NAMALWA (cell line): ENCODE measurements at places on chromosomes 2 and 18.

DNA sequence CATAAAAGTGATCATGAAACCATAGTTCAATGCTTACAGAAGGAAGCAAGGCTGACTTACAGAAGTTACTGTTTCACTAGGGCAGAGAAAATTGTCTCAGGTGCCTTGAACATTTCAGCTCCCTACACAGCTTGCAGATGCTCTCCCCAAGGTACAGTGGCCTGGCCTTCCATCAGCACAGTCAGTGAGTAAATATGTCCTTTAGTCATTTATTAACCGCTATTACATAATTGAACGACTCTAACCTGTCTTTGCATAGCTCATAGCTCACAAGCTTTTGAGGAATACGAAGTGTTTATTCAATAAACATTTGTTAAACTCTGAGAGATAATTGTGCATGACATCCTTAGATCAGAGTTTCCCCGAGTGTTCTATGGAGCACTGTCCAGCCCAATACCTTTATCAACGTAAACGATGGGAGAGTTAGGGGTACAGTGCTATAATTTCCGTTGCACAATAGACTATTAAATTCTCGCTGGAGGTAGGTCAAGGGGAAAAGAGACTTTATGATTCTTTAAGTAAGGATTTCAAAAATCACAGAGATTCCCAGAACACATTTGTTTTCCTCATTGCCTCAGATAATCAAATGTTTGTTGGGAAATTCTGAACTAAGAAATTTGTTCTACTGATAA, 677.8 kb downstream of the TSN start:
- no peak for DNase-seq

DNA sequence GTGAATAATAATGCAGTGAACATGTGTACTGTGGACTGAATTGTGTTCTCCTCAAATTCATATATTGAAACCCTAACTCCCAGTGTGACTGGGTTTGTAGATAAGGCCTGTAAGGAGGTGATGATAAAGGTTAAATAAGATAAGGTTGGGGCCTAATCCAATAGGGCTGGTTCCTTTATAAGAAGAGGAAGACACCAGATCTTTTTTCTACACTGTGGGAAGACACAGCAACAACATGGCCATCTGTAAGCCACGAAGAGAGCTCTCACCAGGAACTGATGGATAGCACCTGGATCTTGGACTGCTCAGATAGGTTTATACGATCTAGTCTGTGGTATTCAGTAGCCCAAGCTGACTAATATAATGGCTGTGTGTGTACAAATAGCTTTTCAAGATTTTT, 66.8 kb downstream of the BMPR2 start:
- no peak for DNase-seq

GRCh38 chr2:25098670-25099486, 57.0 kb downstream of the EFR3B start:
- DNase-seq = no peak

DNA sequence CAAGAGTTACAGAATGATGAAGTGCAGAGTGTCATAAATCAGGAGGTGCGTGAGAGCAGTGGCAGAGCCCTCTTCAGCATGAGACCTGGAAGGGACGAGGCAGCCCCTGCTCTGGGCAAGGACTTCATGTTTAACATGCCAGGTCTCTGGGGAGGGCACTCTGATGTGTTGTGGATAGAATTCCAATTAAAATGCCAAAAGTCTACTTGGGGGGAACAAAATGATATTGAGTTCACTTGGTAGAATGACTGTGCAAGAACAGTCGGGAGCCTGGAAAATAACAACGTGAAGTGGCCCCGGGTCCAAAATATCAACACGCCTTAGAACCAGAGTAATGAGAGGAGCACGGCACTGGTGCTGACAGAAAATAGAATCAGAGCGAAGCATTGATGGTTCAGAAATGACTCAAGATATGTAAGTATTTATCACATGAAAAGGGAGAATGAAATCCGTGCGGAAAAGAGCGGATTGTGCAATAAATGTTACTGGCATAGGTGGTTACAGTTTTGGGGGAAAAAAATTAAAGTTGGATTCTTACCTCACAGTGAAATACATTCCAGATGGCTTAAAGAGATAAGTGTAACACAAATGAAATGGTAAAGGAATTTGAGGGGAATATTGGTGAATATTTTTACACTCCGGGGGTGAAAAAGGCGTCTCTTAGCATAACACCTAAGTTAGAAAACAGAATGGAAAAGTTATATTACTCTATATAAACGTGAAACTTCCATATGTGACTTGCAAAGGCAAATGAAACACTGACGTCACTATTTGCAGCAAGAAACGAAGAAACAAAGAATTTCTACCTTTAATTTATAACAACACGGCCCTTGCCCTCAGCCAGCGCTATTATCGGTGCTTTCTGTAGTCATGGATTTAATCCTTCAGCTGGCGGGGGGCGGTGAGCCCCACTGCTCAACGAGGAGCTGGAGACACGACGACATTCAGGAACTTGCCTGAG, 159.4 kb upstream of the TWIST2 start:
- no peak for DNase-seq

DNA sequence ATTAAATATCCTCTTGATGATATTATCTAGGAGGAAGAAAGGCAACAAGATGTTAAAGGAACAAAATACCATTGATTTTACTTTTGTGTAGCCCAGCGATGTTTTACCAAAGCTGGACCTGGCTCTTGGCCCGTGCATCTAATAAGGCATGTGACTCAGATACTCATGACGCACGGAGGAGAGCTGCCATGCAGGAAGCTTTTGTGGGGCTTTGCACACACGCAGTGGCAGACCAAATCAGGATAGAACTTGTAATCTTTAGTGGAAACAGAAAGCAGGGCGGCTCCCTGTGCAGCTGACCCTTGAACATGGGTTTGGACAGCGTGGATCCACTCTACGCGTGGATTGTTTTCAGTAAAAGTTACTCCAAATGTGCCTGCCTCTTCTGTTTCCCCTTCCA, 190.0 kb downstream of the NAPG start:
- no peak for DNase-seq

DNA sequence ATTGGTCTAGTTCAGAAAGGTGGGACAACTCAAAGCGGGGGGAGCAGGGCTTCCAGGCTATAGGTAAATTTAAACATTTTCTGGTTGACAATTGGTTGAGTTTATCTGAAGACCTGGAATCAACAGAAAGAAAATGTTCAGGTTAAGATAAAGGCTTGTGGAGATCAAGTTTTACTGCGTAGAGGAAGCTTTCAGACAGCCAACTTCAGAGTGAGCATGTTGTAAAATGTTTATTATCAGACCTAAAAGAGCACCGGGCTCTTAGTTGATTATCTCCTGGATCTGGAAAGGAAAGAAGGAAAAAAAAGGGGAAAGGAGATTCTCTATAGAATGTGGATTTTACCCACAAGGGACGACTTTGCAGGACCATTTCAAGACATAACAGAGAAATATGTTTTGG, 227.0 kb upstream of the SH3BP4 start:
- DNase-seq = no peak

DNA sequence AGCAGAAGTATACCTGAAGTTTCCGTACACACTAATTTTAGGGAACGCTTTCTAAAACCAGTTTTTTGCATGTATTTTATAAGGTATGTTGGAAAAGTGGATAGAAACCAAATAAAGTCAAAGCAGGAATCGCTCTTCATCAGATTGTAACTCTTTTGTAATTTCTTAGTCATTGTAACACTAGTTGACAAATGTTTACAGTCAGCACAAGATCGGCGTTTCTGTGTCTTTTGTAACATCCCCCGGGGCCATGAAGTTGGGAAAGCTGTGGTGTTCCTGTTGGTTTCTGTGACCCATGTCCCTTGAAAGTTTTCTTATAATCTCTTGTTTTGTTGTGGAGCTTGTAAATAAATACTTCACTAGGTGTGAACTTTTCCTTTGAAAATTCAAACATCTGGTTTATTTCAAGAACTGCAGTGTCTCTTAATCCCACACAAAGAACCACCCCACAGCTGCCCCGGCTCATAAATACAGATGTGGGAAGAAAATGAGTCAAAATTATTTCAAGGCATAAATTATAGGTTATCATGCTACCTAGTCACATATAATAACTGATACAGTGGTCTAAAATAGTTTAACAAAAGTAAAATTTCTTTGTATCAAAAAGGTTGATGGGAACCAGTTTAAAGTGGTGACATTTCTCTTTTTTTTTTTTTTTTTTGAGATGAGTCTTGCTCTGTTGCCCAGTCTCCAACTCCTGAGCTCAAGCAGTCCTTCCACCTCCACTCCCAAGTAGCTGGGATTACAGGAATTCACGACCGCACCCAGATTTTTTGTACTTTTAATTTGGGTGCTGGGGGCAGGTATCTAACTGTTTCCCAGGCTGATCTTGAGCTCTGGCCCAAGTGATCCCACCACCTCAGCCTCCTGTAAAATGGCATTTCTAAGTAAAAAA, 751 bp upstream of the NMI start:
- DNase-seq = no peak

GRCh38 chr2:238122287-238123217, 15.9 kb upstream of the KLHL30 start:
- no peak for DNase-seq

- DNase-seq = peak; percentile 43
Observed at GRCh38 chr2:27627963-27628766, 647 bp downstream of the CCDC121 start.

DNA sequence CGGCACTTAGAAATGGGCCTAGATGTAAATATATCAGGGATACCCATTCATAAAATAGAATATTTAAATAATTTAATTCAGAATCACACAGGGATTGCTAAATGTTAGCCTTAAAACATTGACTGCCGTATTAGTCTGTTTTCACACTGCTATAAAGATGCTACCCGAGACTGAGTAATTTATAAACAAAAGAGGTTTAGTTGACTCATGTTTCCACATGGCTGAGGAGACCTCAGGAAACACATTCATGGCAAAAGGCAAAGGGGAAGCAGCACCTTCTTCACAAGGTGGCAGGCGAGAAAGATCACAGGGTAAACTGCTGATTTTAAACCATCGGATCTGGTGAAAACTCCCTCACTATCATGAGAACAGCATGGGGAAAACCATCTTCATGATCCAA, 223.6 kb upstream of the GULP1 start:
- DNase-seq = no peak

DNA sequence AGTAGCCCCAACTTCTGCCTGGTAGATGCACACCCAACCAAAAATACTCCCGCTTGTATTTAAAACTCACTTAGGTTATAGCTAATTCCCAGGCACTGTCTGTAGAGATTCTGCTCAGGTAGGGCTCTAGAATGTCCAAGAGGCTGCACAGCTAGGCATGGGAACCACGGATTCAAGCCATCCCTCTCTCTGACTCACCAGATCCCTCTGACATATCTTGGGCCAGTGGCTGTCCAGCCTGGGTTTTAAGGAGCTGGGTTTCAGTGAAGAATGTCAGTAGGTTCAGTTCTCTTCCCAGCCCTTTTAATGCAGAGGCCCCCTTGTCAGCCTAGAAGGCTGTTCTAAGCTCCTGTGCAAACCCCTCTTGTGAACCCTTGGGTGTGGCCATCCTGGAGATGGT, 15.9 kb upstream of the IL1R1 start:
- no peak for DNase-seq

GRCh38 chr2:1055014-1055595, 104.5 kb downstream of the SNTG2 start:
- DNase-seq = no peak

- no peak for DNase-seq
Observed at GRCh38 chr2:95260028-95261023, 13.9 kb upstream of the PROM2 start.

DNA sequence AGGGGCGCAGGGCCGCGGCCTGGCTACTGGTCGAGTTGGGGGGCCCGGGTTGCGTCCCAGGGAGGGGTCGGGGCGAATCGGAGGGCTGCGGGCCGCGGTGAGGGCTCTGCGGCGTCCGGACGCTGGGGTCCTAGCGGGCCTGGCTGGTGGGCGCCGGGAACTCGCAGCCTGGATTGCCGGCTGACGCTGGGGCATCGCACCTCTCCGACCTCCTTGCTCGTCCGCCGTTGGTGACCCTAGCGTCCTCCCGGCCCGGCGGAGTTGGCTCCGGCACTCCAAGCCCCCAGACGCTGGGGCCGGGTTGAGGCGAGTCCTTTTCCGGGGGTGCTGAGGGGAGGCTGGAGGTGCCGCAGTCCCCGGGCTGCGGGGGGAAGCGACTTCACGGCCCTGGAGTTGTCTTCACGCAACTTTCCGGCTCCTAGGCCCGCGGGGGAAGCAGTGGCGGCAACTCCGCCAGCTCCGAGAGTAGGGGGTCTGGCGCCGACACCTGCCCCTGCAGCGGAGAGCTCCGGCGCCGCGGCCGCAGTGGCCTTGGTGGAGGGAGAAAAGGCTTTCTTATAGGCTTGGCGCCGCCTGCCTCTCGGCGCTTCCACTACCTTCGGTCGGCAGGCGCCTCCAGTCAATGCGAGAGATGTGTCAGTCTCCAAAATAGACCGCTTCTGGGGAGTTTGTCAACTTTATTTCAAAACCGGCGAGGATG, 70.3 kb downstream of the HAUS1 start:
- peak; percentile 71 for DNase-seq

- DNase-seq = no peak
Observed at GRCh38 chr2:166365239-166365638, 10.5 kb downstream of the SCN9A start.

- no peak for DNase-seq
Observed at GRCh38 chr2:185128996-185129395, 530.7 kb downstream of the ZNF804A start.

DNA sequence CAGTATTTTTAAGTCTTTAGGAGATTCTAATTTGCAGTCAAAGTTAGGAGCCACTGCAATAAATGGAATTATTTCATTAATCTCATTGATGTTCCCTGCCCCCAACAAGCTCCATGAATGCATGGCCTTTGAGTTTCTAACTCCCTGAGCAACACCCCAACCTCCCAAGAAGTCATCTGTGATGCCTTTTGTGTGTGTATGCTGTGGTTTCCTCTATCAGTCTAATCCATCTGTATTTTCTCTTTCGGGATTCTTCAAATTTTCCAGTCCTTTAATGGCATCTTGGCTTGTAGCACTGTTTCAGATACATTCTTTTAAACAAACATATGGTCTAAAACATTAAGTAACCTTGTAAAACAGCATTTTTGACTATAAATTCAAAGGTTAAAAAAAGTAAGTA, 16.8 kb downstream of the SERPINB10 start:
- DNase-seq = no peak

GRCh38 chr2:143514413-143514812, 385.2 kb downstream of the ARHGAP15 start:
- no peak for DNase-seq

DNA sequence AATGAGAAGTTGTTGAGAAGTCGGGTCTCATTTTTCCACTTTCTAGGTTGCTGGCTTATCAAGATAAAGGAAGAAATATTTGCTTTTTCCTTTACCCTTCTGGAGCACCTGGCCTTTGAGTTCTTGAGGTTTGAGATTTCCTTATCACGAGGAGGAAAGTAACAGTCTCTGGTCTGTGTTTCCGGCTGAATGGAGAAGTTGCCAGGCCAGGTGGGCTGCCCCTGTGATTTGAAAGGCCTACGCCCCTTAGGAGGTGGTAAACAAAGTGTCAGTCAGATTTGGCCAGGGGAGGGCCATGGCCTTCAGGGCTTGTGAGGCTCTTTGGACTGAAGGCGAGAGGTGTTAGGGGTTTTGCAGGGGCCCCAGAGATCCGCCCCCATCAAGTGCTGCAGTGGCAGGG, 156.7 kb upstream of the HAAO start:
- peak; percentile 84 for DNase-seq

GRCh38 chr2:180720829-180721228, 259.6 kb upstream of the UBE2E3 start:
- DNase-seq = no peak
